Stimulated activated CD8-positive, alpha-beta memory T cell treated with anti-CD3 and anti-CD28 coated beads, Interleukin-4, amount 100 ng/mL, for 1 hour (primary cell): ENCODE measurements at places on chromosomes 3 and 15.

DNA sequence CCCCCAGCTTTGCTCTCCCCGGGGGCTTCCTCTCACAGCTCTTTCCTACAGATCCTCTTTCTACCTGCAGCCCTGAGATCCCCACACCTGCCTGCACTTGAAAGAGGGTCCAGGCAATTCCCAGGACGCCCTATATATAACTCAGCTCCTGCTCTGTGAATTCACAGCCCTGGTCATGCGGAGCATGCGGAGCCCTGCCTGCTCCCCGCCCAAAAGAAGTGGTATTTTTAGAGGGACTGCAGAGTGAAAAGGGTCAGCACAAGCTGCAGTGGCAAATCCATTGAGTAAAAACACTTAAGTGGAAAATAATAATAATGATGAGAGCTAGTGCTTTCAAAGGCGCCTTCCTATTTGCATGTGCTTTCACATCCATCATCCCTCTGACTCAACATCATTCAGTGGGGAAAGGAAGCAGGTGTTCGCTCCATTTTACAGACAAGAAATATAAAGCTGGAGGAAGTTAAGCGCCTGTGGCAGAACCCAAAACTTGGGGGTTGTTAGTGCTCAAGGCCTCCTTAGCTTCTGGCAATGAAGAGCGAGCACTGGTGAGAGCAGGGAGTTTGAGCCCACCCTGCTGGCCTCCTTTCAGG lies 76.3 kb upstream of the LIPC start:
- no peak for DNase-seq

DNA sequence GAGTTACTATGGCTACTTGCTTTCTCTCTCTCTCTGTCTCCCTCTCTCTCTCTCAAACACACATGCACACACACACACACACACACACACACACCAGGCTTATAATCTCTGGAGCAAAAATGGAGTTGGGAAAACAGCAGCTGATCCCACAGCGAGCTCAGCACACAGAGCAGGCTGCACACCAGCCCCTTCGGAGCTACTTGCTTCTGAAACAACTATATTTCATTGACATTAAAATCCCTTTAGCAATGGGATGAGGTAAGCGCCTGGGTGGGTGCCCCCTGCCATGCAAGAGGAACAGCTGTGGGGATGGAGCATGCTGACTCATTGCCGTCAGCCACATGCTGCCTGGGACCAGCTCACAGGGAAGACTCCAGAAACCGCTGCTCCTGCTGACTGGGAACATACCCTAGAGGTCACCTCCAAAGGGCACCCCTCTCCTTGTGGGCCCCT lies 45.7 kb downstream of the B3GNT5 start:
- no peak for DNase-seq

DNA sequence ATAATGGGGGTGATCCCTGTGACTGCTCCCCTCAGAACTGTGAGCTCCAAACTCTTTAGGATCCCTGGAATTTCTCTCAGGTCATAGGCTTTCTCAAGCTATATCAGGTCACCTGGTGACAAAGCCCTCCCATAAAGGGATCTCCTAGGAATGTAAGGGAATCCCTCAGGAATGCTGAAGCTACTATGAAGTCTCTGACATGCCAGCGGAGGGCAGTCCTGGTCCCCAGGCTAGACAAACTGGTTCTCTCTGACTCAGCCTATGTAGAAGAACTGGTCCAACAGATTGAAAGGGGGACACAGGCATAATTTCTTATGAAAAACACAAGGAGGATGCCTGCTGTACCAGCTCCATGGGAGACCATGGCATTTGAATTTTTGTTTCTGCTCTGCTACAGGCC lies 6.7 kb downstream of the LPCAT4 start:
- no peak for DNase-seq

- no peak for DNase-seq
Observed at GRCh38 chr3:191348098-191348497, 17.8 kb upstream of the UTS2B start.

DNA sequence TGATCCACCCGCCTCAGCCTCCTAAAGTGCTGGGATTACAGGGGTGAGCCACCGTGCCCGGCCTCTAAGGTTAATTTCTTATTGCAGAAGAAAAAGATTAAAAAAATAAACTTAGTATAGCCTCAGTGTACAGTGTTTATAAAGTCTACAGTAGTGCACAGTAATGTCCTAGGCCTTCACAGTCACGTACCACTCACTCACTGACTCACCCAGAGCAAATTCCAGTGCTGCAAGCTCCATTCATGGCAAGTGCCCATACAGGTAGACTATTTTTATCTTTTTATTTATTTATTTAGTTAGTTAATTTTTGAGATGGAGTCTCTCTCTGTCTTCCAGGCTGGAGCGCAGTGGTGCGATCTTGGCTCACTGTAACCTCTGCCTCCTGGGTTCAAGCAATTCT lies 3.2 kb upstream of the FLNB start:
- DNase-seq, result no peak

DNA sequence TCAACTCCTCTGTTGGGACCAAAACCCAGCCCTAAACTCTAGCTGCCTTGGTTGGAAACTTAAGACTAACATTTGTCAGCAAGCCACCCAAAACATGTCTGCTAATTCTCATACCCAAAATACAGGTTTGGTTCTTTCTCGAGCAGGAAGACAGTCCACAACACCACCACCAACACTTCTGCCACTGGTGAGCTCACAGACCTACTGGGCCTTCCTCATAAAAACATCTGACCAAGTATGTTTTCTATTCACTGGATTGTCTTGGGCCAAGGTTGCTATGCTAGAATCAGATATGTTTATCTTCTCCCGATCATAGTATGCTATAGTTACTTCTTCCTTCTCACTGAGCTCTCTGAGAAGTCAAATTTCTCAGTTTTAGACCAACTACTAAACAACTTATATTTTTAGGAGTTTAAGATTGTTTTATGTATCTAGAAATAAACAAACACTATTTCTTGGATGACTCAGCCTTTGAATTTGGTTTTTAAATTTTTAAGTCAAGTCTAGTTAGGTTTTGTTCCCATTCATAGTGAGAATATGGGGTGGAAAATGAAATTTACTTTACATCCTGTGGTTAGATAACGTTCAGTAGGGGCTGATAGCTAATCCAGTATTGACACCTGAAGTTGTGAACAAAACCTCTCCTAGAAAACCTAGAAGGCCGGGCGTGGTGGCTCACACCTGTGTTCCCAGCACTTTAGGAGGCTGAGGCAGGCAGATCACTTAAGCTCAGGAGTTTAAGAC lies 360.5 kb downstream of the RSL24D1 start:
- no peak for DNase-seq

DNA sequence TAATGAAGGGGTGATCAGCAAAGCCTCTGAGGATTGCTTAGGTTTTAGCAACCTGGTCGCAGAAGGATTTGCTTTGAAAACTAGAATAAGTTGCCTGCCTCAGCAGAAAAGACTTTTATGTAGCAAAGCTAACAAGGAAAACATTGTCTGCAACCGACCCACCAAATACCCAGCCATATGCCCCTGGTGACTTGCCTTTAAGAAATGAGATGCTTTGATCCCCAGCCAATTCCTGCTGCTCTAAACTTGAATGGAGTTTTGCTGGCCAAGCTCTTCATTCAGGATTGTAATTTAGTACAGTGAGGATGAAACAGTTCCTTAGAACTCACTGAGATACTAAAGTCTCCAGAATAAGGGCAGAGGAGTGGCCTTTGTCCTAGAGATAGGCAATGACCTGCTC lies 139.8 kb upstream of the PROK2 start:
- DNase-seq, result no peak

- no peak for DNase-seq
Observed at GRCh38 chr3:143224716-143225115, 105.1 kb downstream of the CHST2 start.

- no peak for DNase-seq
Observed at GRCh38 chr15:60353245-60353920, 44.4 kb downstream of the ANXA2 start.

GRCh38 chr3:12812812-12813211 lies 16.3 kb downstream of the CAND2 start:
- DNase-seq, result no peak

- no peak for DNase-seq
Observed at GRCh38 chr15:66955001-66955516, 110.3 kb upstream of the SMAD3 start.

GRCh38 chr3:5168110-5168509 lies 19.4 kb upstream of the EDEM1 start:
- DNase-seq, result no peak

GRCh38 chr3:127354761-127355160 lies 66.9 kb upstream of the PRR20G start:
- no peak for DNase-seq

DNA sequence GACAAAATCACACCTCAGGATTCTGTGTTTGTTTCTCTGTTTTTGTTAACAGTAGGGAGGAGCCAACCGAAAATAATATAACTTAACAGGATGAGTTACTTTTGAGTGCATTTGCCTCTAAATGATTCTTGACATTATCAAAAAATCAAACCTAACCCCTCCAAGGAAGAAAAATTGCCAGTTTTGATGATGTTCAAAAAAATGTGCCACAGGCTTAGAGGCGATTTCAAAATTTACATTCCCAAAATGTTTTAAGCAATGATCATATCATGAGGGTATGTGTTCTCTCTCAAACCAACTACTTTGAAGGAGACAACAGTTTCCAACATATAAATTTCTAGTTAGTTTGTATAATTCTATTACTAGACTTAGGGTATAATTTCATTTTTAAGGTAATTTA lies 6.7 kb downstream of the VGLL3 start:
- DNase-seq, result no peak

DNA sequence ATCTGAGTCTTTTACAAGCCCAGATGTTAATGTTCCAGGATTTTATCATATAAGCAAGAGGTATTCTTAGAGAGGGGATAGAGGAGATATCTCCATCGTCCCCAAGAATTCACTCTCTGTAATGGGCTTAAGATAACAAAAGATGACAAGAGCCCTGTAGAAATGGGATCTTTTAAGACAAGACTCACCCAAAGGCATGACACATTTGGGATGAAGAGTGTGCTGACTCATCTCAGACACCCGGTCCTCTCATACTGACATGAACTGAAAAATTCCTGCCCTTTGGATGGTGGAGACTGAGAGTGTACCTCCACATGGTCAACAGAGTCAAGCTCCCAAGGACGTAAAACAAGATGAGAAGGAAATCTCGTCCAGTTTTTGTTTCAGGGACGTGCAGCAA lies 11.0 kb downstream of the LEKR1 start:
- DNase-seq, result no peak

- no peak for DNase-seq
Observed at GRCh38 chr3:43951813-43952212, 261.1 kb downstream of the ABHD5 start.

DNA sequence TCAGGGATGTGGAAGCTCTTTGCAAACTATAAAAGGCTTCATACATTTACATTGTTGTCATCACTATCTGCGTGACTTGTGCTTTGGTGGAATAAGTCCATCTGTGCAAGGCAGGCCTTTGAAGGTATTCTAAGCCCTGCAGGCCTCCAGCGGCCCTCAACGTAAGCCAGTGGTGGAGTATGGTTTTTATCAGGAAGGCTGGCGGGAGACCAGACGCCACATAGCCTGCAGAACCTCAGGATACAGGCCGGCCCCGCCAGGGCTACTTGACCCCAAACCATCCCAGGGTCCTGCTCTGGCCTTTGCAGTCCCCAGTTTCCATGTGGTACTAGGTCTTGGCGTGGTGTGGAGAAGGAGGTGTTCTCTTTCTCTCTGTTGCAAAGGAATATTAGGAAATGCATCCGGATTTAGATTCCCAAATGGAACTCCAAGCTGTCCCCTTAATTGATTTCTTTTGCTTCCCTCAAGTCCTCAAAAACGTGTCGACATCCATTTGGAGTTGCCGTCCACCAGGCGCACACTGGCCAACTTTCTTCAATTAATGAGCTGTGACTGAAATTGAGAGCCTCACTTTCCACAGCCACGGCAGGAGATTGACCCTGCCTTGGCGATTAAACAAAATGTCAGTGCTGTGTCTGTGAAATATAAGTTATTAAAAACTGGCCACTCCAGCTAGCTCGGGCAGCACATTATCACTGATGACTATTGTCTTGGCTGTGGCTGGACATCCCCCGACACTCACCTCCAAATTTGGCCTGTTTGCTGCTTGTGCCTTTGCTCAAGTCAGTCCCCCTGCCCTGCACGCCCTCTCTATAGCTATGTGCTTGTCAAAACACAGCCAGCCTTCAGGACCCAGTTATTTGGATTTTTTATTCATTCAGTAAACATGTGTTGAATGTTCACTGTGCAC lies 239.8 kb upstream of the TLE3 start:
- no peak for DNase-seq

DNA sequence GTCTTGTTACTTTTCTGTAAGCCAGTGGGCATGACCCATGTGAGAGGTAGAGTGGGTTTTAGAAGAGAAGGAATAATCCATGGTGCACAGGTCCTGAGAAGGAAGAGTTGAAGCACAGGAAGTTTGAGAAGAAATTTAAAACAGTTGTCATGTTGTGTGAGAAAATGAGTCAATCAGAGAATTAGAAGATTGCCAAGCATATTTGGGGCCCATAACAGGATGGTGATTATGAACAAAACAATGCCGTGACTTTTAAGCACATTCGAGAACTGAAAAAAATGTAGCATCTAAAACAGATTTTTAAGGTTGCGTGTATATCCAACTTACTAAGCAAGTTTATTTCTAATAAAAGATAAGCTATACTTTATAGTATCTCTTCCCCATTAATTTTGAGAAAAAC lies 198.7 kb downstream of the RORA start:
- DNase-seq, result no peak

DNA sequence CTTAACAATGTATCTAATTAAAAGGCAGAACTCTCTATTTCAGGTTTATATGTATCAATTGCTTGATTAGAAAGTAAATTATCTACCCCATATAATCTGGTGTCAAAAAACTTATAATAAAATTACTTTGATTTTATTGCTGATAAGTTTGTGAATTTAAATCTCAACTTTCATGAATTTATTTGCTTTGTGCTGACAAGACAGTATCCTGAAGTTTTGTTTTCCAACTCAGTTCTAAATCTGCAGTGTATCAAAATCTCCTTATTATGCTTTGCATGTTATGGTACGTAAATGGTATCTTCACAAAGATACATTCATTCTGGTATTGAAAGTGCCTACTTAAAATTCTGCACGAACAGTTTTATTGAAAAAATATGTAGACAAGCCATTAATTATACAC lies 78.5 kb upstream of the ZNF717 start:
- DNase-seq, result no peak

DNA sequence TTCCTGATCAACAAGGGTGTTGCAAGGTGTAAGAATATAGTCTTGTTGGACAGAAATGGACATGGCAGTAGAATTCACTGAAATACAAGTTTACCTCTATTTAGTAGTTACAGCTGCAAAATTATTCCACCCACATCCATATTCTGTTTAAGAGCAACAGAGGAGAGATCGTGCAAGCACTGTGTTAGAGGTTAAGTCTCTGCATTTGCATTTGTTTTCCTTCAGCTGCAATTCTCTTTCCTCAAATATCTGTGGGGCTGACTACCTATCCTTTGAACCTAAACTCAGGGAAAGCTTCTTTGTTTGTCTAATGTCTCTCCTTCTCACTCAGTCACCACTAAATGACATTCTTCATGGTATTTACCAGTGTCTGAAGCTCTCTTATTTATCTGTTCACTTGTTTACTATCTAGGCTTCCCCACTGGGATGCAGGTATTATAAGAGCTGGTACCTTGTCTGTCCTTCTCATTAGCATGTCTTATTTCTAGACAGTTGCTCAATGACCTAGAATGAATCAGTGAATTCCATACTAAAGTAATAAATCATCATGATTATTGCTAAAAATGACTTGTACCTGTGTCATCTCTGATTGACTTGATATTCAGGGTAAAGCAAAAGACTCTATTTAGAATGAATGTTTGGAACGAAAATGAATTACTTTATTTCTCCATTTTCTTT lies 175.3 kb upstream of the FEZF2 start:
- DNase-seq, result no peak
